ENCODE measurements at places on chromosomes 1 and 21. TPM values are rescaled to one million over a fixed set of nuclear protein-coding genes. Genes with fewer than 3 reads are reported as not detected.

DNA sequence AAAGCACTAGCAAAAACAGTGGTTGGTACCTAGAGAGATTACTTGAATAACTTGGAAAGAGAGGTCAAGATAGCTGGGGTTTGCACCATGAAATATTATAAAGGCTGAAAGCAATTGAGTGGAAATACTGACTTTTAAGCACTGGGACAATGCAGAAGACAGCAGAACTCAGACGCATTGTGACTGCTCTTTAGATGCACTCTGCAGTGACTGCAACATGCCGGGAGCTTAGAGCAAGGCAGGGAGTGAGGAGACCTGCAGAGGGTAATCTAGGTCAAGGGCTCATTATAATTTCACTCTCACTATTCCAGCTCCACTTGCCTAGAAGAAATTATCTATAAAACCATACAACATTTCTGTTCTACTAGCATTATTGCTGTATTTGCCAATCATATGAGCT, 36.6 kb downstream of the OLFM3 start:
- no peak for DNase-seq

DNA sequence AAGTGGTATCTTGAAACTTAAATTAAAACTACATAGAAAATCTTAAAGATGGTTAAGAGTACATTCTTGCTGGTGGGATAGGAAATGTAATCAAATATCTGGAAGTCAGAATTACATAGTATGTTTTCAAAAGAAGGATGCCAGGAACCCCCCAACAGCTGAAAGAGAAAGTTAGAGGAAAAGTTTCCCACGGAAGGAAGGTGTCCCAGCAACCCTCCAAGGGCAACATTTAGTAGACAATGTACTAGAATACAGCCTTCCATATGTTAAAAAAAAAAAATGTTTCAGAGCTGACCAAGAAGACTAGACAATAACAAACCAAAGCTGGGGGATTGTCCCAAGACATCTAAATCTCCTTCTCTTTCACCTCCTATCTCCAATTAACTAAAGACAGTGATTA, 2.2 kb downstream of the DEDD start:
- DNase-seq, result no peak

GRCh38 chr21:34307991-34308532, 55.7 kb upstream of the KCNE2 start:
- DNase-seq, result no peak

Gene PCSK9
- 3.6 TPM for total RNA-seq
